ENCODE measurements at places on chromosomes 12 and 14. TPM values are rescaled to one million over a fixed set of nuclear protein-coding genes. Genes with fewer than 3 reads are reported as not detected.

ZCCHC8 gene
- total RNA-seq: 38.6 TPM

C12orf75 gene
- 246 TPM for total RNA-seq

RNASE3 gene
- total RNA-seq: not detected

TMTC2 gene
- 3.0 TPM for total RNA-seq

TMEM179 gene
- 0.30 TPM for total RNA-seq

FGF23 gene
- total RNA-seq: not detected

KRT76 gene
- total RNA-seq: not detected

ART4 gene
- total RNA-seq: not detected

IL26 gene
- 0.30 TPM for total RNA-seq

DAO gene
- total RNA-seq: not detected

PPHLN1 gene
- total RNA-seq: 96.4 TPM

CIROP gene
- not detected for total RNA-seq

DNA sequence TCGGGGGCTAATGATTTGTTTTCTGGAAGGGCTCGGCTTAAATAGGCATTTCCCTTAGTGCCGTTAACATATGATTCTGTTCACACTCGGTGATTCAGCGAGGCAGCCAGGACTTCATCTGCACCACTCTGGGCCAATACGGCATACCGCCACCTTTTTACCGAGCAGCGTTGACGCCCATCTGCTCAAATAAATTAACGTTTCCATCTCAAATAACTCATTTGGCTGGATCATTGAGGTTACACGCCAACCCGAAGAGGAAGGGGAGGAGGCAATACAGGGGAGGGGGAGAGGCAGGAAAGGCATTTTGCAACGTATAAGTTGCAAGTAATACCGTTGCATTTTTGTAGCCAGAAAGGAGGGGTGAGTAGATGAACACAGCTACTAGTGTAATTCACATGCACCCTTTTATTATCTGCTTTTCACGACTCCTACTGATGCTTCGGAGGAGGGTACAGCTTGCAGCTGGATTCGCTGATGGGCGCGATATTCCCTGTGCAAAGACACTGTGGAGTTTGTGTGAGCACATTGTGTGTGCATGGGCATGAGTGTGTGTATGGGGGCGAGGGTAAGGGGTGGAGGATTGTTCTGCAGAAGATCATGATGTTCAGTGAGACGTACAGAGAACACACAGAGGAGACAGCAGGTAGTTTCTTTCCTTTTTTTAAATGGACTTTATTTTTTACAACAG, 45.9 kb downstream of the MAP1LC3B2 start:
- no peak for DNase-seq

- no peak for DNase-seq
These were observed 10.1 kb downstream of the NUDT4 start for GRCh38 chr12:93387780-93388179.

DNA sequence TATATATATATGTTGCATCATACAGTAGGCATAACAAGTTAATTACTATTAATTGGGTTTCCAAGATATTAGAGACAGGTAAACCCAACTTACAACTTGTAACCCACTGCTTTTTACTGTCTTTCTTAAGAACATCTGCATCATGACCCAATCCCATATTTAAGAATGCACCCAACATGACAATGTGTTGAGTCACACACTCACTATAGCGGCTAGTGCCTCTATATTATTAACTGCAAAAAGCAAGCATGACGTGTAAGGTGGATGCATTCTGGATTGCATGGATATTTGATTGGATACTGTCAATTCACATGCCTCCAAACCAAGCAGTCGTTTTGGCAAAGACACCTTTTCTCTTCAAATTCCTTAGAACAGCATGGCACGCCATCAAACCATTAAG, 68.2 kb downstream of the KSR2 start:
- no peak for DNase-seq

GRCh38 chr14:89352976-89353765, 63.9 kb downstream of the FOXN3 start:
- DNase-seq: no peak

- no peak for DNase-seq
These were observed 164.4 kb downstream of the TSPAN9 start for GRCh38 chr12:3241621-3242020.

- DNase-seq: no peak
These were observed 114.3 kb upstream of the RPH3A start for GRCh38 chr12:112677050-112677765.

- no peak for DNase-seq
These were observed 91.9 kb downstream of the TMEM30B start for GRCh38 chr14:61188978-61189808.

DNA sequence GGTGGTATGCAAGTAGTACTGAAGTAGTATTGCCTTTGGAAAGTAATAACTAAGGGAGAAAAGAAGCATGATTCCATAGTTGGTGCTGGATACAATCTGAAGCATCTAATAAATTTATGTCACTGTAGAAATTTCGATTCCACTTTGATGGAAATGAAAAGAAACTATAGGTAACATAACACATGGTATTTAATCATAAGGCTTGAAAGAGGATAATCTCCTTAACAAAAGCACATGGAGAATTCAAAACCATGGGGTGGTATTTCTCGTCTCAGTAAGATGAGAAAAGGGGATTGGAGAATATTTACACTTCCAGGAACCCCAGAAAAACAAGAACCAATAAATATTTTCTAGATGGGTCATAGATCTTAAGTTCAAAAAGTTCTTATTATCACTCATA, 72.7 kb downstream of the NDUFA12 start:
- no peak for DNase-seq

GRCh38 chr14:98018628-98019027, 1221.4 kb downstream of the VRK1 start:
- DNase-seq: no peak

DNA sequence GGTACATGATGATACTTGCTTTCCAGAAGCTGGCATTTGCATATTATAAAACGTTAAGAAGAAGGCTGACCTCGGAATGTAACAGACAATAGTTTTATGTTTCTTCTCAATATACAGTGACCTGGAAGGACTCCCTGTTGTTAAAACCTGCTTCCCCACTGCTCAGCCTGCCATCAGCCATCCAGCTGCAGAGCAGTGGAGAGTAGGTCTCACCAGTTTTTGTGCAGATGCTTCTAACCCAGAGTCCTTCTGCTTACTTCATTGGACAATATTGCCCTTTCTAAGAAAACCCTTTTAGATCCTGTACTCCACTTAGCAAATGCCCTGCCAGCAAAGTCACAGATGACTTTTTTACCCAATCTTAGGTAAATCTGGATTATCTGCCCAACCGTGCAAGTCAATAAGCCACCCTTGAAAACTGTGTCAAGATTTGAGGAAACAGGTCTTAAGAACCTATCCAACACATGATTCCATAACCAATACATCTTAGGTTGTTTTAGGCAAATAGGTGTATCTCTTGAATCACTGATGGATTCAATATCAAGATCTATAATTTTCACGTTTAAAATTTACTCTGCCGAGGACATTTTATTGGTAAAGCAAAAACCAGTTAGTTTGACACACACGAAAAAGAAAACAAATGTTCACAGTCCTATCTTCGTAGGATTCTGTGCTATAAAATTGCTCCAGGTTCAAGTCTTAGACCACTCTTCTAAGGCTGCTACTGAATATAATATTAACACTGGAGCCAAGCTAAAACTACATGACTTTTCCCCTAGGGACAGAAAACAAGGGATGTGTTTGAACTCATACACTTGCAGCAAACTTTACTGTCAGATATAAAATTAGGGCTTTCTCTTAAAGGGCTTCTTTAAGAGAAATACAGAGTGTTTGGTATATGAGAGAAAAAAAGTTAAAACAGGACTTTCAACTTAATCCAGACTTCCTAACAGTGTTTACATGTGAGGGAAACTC, 5.7 kb downstream of the PHLDA1 start:
- DNase-seq: no peak

- DNase-seq: no peak
These were observed 1.1 kb downstream of the CYP46A1 start for GRCh38 chr14:99685151-99685591.

DNA sequence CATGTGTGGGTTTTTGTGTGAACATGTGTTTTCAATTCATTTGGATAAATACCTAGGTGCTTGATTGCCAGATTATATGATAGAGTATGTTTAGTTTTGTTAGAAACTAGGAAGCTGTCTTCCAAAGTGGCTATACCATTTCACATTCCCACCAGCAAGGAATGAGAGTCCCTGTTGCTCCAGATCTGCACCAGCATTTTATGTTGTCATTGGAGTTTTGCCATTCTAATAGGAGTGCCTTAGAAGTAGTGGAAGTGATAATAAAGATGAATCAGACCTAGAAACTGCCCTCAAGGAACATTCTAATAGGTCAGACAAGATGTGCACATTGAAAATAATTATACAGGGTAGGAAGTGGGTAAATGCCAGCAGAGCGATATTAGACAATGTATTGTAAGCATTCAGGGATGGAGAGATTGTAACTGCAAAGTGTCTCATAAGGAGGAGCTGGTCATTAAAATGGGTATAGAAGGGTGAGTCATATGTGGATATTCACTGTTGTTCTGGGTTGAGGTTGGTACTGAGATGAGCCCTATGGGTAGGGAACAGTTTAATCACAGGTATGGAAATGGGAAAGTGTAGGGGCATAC, 71.4 kb downstream of the MNAT1 start:
- DNase-seq: no peak

GRCh38 chr12:53097207-53097563, 282 bp upstream of the IGFBP6 start:
- no peak for DNase-seq

DNA sequence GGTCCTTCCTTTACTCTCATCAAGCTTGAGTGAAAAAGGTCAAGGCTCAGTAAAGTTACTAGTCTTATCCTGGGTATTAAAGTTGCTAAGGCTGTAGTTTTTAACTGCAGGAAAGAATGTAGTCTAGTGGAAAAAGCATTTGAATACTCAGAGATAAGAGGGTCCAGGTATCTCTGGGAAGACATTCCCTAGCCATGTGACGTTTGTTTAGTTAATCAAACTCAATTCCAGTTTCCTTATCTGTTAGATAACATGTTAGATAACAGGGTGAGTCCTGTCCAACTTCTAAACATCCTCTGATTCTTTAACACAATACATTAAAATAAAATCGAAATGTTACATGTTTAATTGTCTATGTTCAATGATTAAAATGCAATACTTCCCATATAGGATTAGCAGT, 720.7 kb upstream of the LMO3 start:
- DNase-seq: no peak

GRCh38 chr14:24351517-24351916, 11.7 kb upstream of the RIPK3 start:
- no peak for DNase-seq

GRCh38 chr14:106487600-106487999, 961.2 kb downstream of the TMEM121 start:
- DNase-seq: no peak

GRCh38 chr12:109310247-109311125, 1.4 kb upstream of the FOXN4 start:
- no peak for DNase-seq

DNA sequence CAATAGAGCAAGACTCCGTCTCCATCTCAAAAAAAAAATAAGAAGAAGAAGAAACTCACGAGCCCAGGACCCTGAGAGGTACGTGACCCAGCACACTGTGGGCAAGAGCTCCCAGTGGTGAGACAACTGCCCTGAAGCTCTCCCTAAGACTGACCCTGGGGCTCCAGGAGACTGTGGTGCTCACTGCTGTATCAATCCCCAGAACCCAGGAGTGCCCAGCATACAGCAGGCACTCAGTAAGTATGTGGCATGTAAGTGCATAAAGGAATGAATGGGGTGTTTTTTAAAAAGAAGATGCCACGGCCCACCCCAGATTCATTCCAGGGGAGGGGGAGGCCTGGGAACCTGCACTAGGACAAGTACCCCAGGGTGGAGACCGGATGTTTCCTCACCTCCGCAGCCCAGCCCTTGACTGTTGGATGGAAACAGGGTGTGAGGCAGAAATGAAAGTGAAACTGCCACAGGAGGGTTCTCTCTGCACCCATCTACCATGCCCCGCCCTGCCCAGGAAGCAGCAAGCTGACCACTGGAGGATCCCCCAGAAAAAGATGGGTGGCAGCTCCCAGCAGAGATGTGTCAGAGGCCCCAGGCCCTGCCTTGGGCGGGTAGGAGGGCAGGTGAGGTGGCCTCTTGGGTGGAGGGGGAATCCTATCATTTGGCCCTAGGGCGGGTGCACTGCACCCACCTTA, 12.2 kb downstream of the ITPK1 start:
- DNase-seq: peak; percentile 83

- no peak for DNase-seq
These were observed 136.8 kb downstream of the TTC8 start for GRCh38 chr14:88961214-88961613.

GRCh38 chr14:24542346-24542936, 33.6 kb downstream of the CTSG start:
- DNase-seq: no peak

DNA sequence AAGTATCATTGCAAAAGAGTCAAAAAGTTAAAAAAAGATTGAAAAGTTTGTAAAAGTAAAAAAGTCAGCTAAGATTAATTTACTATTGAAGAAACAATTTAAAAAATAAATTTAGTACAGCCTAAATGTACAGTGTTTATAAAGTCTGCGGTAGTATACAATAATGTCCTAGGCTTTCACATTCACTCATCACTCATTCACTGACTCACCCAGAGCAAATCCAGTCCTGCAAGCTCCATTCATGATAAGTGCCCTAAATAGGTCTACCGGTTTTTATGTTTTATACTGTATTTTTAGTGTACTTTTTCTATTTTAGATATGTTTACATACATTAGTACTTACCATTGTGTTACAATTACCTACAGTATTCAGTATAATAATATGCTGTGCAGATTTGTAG, 43.9 kb upstream of the ABCC9 start:
- no peak for DNase-seq

DNA sequence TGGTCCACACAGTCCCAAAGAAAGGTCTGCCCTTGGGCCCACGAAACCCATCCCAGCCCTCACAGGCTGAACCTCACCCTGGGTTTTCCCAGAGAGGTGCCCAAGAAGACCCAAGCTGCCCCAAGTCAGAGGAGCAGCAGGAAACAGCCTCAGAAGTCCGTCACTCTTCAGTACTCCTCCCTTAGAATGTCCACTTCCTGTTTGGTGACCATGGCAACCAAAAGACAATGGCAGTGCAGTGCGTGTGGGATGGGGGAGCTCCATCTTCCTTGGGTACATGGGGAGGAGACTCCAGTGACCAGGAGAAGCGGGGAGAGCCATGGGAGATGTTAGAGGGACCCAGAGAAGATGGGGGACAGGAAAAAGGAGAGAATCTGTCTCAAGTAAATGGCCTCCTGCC, 11.3 kb downstream of the SELPLG start:
- no peak for DNase-seq

GRCh38 chr12:47811072-47811396, 8.7 kb downstream of the HDAC7 start:
- no peak for DNase-seq

- no peak for DNase-seq
These were observed 49.0 kb downstream of the CACNA1C start for GRCh38 chr12:2101771-2102170.

- no peak for DNase-seq
These were observed 11.9 kb downstream of the AEBP2 start for GRCh38 chr12:19451196-19451595.
